ENCODE measurements at places on chromosomes 5 and 9.

DNA sequence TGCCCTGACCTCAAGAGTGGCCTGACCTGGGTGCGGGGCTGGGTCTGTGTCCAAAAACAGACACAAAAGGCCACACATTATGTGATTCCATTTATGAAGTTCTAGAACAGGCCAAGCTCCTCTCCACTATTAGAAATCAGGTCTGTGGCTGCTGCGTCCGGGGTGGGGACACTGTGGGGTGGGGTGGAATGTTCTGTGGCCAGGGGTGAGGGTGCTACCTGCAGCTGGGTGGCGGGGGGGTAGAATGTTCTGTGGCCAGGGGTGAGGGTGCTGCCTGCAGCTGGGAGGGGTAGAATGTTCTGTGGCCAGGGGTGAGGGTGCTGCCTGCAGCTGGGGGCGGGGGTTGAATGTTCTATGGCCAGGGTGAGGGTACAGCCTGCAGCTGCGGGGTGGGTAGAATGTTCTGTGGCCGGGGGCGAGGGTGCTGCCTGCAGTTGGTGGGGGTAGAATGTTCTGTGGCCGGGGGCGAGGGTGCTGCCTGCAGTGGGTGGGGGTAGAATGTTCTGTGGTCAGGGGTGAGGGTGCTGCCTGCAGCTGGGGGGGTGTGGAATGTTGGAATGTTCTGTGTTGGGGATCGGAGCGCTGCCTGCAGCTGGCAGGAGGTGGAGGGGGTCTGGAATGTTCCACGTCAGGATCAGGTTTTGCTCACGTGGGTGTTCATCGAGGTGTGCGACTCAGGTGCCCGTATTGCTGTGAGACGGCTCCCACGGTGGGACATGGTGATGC, 8.3 kb downstream of the LCN12 start:
- no peak for DNase-seq

DNA sequence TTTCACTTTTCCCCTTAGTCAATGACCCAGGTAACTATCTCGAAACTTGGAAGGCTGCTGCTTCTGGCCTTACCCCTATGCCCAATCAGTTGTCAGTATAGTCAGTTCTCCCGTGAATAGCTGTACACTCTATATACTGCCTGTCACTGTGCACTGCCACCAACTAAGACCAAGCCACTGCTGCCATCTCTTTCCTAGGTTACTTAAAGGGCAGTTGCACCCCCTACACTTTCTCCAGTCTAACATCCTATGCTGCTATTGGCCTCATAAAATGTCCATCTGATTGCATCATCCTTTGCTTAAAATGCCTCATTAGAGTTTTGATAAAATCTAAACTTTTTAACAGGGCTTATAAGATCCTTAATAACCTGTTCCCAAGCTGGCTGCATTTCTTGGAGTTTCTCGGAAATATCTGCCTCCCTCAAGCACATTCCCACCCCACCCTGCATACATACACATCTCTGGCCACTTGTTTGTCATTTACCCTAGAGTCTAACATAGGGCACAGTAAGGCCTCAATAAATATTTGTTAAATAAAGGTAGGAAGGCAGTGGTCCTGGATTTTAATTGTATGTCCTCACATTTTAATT, 32.8 kb upstream of the TNFAIP8 start:
- no peak for DNase-seq

- DNase-seq: no peak
These were observed 267.6 kb upstream of the HAPLN1 start for GRCh38 chr5:83988293-83988685.

DNA sequence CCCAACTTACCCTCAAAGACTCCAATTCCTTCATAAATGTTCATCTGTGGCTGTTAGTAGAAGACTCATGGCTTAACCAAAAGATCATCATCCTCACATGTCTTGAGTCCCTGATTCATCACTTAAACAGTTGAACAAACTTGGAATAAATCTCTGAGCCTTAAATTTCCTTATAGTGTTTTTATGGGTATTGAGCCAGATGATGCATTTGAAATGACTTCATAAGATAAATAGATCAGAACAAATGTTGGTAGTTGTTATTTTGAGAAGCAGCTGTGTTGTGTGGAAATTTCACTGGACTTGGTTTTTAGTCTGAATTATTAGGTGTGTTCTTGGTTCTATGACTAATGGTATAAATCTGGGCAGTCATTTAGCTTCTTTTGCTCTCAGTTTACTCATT, 236.2 kb downstream of the NNT start:
- DNase-seq: no peak

- DNase-seq: no peak
These were observed 42.8 kb upstream of the PARP8 start for GRCh38 chr5:50623666-50624065.

- no peak for DNase-seq
These were observed 177.5 kb downstream of the GABRB2 start for GRCh38 chr5:161369022-161369421.

- no peak for DNase-seq
These were observed 13.6 kb upstream of the HAVCR1 start for GRCh38 chr5:157072508-157072907.

- no peak for DNase-seq
These were observed 15.5 kb downstream of the OLFML2A start for GRCh38 chr9:124792257-124793014.

- DNase-seq: peak; percentile 64
These were observed 40.1 kb downstream of the ALG2 start for GRCh38 chr9:99181621-99182020.

Data from GM12864 (cell line).